ENCODE measurements at places on chromosomes 3 and 15. TPM values are rescaled to one million over a fixed set of nuclear protein-coding genes. Genes with fewer than 3 reads are reported as not detected.

- no peak for DNase-seq
These were observed 544 bp upstream of the GATM start for GRCh38 chr15:45378913-45379262.

SLC2A2 gene
- not detected for total RNA-seq

TYRO3 gene
- total RNA-seq, result 6.2 TPM

HDC gene
- total RNA-seq, result not detected

- no peak for DNase-seq
These were observed 216.4 kb downstream of the TLE3 start for GRCh38 chr15:69881302-69881670.

- DNase-seq, result no peak
These were observed 72.0 kb upstream of the GLCE start for GRCh38 chr15:69088300-69088965.

CGNL1 gene
- total RNA-seq, result 1.1 TPM

IL12A gene
- total RNA-seq, result 4.7 TPM

DNA sequence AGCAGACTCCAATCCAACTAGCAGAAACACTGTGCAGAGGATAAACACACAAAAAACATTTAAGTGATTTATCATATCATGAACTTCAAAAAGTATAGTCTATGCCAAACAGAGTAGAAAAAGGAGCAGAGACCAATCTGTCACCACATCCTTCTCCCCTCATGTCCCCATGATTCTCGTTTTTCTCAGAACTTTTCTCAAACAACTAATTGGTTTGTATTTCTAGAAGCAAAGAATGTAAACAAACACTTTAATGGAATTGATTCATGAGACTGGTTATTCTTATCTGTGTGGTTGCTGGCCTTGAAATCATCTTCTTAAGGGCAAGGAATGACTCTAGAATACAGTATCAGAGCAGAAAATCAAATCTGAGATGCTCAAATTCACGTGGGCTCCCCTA lies 294.2 kb upstream of the THBS1 start:
- no peak for DNase-seq

Data from osteoblast (primary cell).